ENCODE measurements at places on chromosomes 3 and 15.

- DNase-seq: peak; percentile 76
These were observed 6.4 kb upstream of the ANKDD1A start for GRCh38 chr15:64905119-64905831.

DNA sequence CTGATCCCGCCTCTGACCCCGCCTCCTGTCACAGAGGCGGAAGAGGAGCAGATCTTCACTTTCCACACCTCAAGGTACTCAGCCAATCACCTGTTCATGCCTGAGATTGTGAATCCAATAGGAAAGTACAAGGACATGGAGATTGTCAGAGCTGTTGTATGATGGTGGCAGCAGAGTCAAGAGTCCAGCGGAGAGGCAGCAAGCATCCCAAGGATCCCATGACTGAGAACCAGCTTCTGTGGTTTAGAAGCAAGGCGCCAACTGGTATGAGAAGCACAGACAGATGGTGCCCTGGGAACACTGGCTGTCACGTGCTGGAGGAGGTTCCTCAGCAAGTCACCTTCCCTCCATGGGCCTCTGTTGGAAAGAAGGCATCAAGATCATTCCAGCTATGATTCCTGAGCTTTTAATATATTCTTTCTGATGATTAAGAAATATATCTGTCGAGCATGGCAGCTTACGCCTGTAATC is 93.9 kb downstream of the CPN2 start:
- no peak for DNase-seq

DNA sequence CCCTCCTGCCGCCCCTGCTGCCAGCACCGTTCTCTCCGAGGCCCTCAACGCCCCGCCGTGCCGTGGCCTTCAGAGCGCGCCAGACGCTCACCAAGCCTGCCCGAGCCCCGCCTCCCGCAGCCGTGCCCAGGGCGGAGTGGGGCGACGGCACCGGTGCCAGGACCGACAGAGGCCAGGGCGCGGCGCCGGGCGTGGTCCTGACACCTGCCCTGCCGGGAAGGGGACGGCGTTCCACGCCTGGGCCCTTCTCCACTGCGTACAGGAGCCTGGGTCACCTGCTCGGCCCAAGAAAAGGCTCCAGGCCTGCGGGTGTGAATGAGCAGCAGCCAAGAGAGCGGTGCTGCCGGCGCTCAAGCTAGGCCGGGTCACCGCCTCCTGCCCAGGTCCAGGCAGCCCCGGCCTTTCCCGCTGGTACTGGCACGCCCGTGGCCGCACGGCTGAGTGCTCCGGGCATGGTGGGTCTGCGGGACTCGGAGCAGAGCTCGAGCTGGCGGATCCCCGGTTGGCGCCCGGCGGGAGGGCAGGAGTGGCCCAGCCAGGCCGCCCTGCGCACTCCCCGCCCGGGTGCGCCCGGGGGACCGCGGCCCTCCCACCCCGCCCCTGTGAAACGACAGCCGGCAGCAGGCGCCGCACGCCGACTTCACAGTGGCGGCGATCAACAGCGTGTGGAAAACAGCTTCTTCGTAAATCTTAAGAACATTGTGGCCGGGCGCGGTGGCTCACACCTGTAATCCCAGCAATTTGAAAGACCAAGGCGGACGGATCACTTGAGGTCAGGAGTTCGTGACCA is 4.2 kb downstream of the OCA2 start:
- no peak for DNase-seq

DNA sequence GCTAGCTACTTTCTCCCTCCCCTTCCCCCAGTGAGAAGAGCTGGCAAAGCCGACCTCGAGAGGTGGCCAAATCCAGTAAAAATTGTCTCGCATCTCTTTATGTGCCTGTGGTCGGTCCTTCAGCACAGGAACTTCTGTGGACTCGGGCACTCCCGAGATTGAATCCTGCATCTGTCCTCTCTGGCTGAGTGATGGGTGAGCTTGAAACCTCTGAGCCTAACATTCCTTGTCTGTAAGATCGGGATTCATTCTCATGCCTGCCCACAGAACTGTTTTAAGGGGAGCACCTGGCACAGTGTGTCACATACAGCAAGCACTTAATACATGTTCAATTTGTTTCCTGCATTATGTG is 11.3 kb downstream of the CX3CR1 start:
- DNase-seq: no peak

GRCh38 chr15:59828263-59828662 is 139.1 kb upstream of the BNIP2 start:
- no peak for DNase-seq

- no peak for DNase-seq
These were observed 1.4 kb downstream of the LTF start for GRCh38 chr3:46463120-46463867.

DNA sequence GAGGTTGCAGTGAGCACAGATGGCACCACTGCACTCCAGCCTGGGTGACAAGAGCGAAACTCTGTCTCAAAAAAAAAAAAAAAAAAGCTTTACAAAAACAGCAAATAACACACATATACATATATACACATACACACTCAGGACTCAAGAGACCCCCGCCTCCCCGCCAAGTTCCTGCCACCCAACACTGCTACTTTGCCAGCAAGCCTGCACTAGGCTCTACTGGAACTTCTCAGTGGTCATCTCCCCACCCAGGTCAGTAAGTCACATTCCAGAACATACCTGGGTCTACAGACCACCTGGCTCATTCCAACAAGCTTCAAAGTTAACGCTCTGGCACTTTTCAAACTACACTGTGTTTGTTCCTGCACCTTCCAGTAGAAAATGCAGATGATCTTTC is 62.3 kb downstream of the SENP2 start:
- DNase-seq: no peak

DNA sequence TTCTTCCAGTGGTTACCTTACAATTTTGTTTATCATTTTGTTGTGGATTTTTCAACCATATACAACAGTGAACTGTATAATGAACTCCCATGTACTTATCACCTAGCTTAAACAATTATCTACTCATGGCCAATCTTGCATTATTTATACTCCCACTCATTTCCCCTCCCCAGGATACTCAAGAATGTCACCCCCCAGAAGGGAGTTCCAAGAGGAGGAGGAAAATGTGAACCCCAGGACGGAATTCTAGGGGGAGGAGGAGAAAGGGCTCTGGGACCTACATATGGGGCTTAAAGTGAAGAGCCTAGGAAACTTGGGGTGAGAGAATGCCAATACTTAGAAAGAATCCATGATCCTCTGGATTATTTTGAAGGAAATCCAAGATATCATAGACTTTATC is 59.3 kb downstream of the TSC22D2 start:
- no peak for DNase-seq

Data from fibroblast of pulmonary artery (primary cell).